Kidney capillary endothelial cell (primary cell): ENCODE measurements at places on chromosomes 5 and 9.

DNA sequence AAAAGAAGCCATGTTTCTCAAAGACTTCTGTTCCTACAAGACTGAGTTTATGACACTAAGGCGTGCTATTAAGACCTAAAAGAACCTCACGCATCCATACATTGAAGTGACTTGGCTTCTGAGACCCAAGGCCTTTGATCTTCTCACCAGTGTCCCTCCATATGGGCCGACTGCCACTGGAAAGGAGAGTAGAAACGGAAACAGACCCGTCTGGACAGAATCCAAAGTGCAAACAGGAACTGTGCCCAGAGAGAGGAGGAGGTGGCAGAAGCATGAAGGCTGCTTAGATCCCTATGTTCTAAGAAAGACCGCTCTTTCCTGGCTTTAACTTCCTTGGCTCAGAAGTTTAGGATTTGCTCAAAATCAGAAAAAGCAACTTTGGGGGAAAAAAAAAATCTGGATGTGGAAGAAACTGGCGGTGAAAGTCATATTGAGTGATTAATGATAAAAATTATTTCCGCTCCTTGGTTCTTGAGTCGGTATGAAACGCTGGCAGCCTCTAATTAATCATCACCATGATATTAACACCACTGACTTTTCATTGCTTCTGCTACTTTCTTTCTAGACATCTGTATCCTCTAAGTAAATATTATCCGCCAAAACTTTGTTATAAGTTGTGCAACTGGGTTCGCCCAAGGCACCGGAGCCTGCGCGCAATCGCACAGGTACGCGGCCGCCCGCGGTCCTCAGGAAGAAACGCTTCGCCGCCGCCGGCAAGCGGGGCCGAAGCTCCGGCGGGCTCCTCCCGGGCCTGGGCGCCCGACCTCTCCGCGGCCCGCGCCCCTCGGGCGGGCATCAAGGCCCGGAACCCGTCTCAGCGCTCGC lies 726 bp downstream of the DAP start:
- peak; percentile 36 for DNase-seq

GRCh38 chr9:131349881-131350563 lies 43.9 kb upstream of the PRRC2B start:
- DNase-seq: peak; percentile 67

- DNase-seq: no peak
These were observed 12.0 kb upstream of the DNAH5 start for GRCh38 chr5:13956471-13956870.

- DNase-seq: no peak
These were observed 3.6 kb downstream of the PAEP start for GRCh38 chr9:135565141-135565628.

DNA sequence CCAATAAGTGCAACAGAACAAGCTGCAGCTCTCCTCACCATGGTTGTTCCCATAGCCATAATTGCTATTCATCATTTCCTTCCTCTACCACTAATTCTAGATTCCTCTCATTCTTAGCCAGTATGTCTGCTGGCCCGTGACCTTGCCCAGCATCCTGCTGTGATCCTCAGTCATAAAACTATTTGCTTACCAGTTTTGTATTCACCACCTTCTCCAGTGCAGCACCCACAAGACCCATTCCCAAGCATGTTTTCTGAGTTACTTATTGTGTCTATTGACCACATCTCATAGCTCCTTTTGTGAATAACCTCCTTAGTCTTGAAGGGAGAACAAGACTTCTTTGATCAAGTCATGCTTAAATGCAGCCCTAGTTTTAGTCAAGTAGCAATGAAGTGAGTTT lies 488.0 kb upstream of the CTNND2 start:
- no peak for DNase-seq

GRCh38 chr9:113992276-113992951 lies 85.7 kb downstream of the AMBP start:
- DNase-seq: no peak

DNA sequence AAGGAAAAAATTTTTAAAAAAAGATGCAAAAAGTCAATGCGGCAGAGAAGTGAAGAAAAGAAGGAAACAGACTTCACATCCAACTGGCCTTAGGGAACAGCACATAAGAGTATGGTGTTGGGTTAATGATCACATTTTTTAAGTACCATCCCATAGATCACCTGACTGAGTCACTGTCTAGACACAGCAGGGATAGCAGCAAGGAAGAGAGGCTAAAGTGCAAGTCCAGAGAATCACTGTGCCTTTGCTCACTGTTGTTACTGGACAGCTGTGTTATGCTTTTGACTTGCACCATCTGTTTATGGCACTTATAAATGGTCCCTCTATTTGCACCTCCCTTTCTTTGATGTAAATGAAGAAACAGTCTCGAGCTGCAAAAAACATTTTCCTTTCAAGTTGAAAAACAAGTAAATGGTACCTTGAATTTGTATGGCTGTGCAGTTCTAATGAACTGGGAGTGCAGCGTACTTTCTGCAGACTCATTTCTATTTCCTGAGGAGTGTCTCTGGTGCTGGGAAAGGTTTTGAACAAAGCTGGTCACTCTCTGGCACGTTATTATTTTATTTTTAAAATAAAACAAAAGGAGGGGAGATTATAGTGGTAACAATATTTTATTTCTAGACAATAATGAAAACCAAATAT lies 84.2 kb downstream of the TRPM6 start:
- no peak for DNase-seq
